EL (cell line): ENCODE measurements at places on chromosomes 7 and 10.

DNA sequence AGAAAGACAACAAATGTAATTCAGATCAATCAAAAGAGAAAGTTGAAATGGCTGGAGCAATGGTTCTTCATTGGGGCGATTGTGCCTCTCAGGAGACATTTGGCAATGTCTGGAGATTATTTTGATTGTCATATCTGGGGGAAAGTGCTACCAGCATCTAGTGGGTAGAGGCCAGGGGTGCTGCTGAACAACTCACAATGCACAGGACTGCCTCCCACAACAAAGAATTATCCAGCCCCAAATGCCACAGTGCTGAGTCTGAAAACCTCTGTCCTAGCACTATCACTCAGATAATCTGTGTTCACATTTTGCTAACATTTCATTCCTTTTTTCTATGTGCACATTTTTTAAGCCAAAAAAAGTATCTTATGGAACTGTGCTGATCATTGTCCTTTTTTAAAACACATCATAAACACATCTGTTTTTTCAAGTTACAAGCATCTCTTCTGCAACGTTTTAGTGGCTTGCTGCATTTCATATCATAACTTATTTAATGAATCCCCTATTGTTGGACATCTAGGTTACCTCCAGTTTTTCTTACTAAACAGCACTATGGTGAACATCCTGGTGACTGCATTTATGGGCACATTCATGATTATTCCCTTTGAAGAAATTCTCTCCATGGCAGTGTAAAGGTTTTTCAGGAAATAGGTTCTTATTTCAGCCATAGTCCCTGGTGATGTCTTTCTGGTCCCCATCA lies 114.2 kb downstream of the C10orf105 start:
- no peak for DNase-seq

DNA sequence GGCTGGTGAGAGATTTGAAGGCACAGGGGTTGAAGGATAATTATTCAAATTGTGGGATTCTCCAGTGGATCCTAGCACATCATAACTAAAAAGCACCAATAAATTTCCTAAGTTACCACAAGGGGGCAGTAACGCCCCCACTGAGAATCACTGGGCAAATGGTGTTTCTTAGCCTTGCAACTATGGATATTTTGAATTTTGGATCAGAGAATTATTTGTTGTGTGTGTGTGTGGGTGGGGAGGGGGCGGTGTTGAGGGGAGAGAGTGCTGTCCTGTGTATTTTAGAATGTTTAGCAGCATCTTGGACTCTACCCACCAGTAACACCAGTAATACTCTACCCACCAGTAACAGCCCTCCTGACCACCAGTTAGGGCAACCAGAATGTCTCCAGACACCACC lies 63.3 kb upstream of the PRKG1 start:
- DNase-seq = peak; percentile 41

DNA sequence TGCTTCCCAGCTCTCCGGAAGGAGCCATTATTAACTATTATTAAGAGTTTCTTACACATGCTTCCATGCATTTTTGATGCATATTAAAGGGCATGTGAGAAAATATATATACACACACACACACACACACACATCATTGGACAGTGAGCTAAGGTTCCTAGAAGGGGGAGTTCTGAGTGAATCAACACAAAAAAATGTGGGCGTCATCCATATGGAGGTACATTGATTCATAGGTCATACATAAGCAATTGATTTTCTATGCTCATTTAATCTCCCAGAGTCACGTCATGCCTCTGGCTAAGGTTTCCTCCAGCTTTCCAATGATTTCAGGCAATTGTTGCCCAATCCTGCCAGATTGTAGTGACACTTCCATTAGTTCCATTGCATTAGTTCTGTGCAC lies 269.4 kb downstream of the DNAJB9 start:
- peak; percentile 10 for DNase-seq

DNA sequence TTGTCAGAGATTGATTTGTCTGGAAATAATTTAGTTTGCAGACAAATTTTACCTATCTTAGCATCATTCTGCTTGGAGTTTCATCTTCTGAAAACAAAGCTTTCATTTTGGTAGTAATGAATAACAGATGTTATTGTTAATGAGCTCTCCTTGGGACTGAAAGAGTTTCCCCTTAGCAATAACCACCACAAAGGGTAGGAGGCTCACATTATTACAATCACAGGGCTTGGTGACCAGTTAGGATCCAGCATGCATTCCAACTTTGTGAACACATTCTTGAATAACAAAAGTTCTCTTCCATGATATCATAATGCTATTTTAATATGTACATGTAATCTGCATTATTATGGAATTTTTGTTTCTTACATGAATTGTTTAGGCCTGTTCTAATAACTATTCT lies 148.8 kb upstream of the VWC2 start:
- DNase-seq = no peak

- no peak for DNase-seq
These were observed 224.7 kb downstream of the INHBA start for GRCh38 chr7:41478187-41478586.

DNA sequence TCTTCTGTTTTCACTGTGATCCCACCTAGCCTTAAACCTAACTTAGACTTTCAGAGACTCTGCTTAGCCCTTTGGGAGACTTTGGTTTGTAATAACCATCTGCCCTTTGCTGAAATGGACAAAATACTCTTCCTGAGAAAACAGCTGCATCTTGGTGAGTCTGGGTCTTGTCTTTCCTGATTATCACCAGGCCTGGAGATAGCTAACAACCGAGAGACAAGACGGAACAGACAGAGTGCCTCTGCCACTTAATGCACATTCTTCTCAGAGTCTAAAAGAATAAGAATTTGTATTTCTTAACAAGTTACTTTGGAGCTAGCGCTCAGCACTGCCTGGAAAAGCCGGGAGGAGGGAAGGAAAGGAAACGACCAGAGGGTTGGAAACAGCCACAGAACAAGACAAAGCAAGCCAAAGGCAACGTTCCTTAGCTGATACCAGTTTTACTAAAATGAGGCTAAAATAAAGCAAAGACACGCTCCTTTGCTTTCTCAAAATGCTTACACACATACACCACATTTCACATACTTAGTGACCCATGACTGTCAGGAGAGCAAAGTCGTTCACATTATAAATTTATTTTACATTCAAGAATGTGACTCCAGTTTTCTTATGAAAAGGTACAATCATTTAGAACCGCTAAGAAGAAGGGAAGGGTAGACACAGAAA lies 70.3 kb upstream of the DGKI start:
- DNase-seq = no peak

GRCh38 chr7:124497176-124497575 lies 268.4 kb downstream of the GPR37 start:
- DNase-seq = no peak

DNA sequence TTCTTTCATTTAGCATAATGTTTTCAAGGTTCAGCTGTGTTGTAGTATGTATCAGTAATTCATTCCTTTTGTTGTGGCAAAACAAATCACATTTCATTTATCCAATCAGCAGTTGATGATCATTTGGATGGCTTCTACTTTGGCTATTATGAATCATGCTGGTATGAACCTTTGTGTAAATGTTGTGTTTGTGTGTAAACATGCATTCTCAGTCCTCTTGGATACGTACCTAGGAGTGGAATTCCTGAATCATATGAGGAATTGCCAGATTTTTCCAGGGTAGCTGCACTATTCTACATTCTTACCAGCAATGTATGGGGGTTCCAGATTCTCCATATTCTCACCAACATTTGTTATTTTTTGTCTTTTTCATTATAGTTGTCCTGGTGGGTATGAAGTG lies 578.5 kb upstream of the MKI67 start:
- no peak for DNase-seq

GRCh38 chr7:156703209-156703608 lies 62.6 kb downstream of the RNF32 start:
- no peak for DNase-seq

DNA sequence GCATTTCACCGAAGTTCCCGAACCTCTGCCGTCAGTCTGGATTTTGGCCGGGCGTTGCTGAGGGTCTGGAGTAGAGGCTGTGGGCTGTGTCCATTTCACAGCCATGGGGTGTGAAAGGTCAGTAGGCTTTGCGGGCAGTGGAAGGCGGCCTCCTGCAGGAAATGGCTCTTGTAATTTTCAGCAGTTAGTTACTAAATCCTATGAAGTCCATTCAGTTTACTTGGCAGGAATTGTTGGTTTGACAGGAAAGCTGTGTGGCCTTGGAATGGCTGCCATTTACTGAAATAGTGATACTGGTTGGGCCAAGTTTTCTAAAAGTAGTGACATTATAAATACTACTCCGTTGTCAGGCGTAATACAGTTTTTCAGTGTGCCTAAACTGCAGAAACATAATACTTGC lies 303.7 kb downstream of the CCDC3 start:
- no peak for DNase-seq

DNA sequence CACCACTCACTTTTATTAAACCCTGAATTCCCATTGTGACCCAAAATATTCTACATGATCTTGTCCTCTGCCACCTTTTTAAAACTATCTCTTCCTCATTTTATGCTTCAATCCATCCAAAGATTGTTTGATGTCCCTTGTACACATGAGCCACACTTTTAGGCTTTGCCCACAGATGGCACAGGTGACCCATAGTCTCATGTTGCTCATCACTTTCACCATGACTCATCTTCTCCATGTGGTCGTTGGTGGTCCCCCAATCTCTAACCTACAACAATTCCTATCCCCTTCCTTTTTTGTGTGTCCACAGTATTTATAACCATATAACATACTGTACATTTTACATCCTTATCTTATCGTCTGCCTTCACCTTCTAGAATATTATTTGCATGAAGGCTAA lies 271.5 kb upstream of the ZWINT start:
- DNase-seq = no peak

GRCh38 chr10:77532068-77532467 lies 105.5 kb downstream of the KCNMA1 start:
- peak; percentile 96 for DNase-seq

GRCh38 chr7:144812379-144813283 lies 23.2 kb downstream of the TPK1 start:
- DNase-seq = no peak

DNA sequence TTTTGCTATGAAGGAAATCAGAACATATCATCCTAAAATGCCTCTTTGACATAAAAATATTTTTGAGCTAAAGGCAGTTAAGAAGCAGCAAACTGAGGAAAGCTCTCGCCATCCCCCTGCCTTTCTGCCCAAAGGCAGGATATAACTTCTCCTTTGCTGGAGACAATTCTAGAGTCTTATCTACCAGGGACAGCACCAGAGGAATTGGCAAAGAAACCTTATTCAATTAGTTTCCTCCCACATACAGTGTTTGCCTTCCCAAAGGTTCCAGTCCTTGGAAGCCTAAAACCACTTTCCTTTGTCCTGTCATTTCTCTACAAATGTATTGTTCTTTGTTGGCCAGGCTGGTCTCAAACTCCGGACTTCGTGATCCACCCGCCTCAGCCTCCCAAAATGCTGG lies 33.7 kb downstream of the MASTL start:
- no peak for DNase-seq

DNA sequence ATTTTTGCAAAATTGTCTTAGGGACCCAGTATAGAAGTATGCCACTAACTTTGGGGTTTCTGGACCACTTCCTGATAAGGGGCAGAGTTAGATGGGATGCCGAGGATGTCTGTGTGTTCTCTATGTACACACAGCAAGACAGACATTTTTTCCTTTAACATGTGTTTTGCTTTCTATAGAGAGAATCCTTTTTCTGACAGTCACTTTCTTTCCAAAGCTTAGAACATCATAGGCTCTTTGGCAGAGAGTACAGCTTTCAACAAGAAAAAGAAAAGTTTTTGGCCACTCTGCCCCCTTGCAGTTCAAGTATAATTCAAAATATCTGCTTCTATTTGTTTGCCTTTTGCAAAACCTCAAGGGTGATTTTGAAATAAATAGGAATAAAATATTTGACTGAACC lies 44.1 kb downstream of the PAPSS2 start:
- no peak for DNase-seq

GRCh38 chr10:113704637-113705343 lies 25.1 kb downstream of the CASP7 start:
- DNase-seq = peak; percentile 58

DNA sequence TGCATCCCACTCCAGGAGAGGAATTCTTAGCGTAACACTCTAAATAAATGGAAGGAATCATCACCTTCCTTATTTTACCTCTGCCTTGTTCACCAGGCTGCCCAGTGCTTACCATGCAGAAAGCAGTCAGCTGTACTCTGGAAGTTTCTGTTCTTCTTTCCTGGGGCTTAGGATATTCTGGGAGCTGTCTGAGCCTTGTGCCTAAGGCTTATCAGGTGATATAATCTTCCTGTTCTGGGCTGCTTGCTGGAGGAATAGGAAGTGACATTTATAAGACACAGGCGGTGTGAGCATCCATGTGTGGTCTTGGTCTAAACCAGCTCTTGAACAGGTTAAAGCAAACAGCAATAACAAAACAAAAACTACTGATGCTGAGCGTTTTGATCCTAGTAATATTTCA lies 13.5 kb downstream of the KCTD7 start:
- DNase-seq = no peak

GRCh38 chr10:90930971-90931871 lies 10.3 kb upstream of the ANKRD1 start:
- peak; percentile 97 for DNase-seq

DNA sequence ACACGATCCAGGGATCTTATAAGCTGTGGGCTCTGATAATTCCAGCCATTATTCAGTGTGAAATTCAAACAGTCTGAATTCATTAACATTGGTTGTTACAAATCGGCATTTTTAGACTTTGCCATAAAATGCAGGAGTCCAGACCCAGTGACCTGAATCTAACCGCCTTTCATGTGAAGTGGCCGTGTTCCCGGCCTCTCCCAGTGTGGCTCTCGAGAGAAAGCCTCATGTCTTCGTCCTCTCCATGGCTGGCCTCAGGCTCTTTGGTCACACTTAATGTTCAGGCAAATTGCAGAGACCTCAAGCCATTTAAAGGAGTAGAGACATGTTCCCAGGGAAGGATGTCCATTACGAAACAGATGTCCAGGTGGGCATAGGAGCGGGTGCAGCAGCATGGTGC lies 59.3 kb downstream of the CTBP2 start:
- no peak for DNase-seq

- DNase-seq = no peak
These were observed 80.4 kb upstream of the GARIN1A start for GRCh38 chr7:128591705-128592104.

GRCh38 chr7:144975882-144976281 lies 140.0 kb upstream of the TPK1 start:
- no peak for DNase-seq

- no peak for DNase-seq
These were observed 61.4 kb upstream of the COMTD1 start for GRCh38 chr10:75297021-75297599.

DNA sequence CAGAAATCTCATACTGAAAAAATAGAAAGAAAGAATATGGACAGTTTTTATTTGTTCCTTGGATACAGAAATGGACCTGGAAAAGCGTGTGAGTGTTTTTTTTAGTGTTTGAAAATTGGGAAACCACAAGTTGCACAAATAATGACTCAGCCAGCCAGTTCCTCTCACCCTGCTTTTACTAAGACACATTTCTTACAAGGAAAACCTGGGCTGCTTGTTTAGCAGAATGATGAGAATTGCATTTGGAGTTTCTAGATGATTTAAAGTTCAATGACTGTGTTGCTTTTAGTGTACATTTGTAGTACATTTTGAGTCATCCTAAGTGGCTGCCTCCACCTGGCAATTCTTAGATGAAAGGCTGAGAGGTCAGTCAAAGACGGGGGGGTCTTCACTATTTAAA lies 218.7 kb downstream of the ABCA13 start:
- DNase-seq = peak; percentile 3

GRCh38 chr10:69801434-69802315 lies at the start of gene COL13A1:
COL13A1 (plus strand) TSS chr10:69801906; CDS start chr10:69802424, 518 bp downstream.
- peak; percentile 90 for DNase-seq

GRCh38 chr10:98963608-98964007 lies 272.0 kb downstream of the HPSE2 start:
- no peak for DNase-seq

- peak; percentile 85 for DNase-seq
These were observed 3.1 kb upstream of the SLC18A3 start for GRCh38 chr10:49606981-49607535.

- peak; percentile 97 for DNase-seq
These were observed 302.7 kb downstream of the RPS24 start for GRCh38 chr10:78336402-78336791.
